Pancreas (tissue), 10 donors: ENCODE measurements at places on chromosomes 12 and 14.

GRCh38 chr14:101965770-101966722 lies 1.7 kb downstream of the DYNC1H1 start:
- DNase-seq = no peak

- no peak for DNase-seq
These were observed 3.1 kb downstream of the GPR33 start for GRCh38 chr14:31484754-31485153.

GRCh38 chr14:105064721-105065143 lies 498 bp downstream of the GPR132 start:
- no peak for DNase-seq

DNA sequence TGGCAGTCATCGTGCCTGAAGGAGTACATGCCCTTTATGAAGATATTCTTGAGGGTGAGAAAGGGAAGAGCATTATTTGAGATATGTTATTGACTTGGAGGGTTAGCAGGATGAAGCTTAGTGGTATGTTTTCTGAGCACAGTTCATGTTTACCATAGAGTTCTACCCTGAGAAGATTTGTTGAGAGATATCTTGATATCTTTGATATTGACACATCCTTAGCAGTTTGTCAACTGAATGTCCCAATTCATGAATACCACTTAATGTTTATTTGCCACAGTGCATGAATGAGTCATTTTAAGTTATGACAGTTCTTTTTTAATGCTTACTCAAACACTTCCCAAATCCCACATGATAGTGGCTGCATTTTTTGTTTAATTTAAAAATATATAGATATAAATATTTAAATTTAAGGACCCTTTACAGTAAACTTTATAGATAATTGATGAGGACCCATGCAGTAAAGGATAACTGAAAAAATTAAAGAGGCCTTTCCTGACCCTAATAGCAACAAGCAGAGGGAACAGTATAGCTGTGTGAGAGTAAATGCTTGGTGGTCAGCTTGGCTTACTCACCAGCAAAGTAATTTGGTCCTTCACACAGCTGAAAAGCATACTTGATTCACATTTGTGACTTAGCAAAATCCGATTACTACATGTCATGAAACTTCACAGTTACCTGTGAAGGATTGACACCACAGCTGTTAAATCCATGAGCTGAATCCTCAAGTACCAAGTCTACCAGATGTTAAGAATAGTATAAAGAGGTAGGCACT lies 25.8 kb downstream of the SLC39A9 start:
- DNase-seq = no peak

DNA sequence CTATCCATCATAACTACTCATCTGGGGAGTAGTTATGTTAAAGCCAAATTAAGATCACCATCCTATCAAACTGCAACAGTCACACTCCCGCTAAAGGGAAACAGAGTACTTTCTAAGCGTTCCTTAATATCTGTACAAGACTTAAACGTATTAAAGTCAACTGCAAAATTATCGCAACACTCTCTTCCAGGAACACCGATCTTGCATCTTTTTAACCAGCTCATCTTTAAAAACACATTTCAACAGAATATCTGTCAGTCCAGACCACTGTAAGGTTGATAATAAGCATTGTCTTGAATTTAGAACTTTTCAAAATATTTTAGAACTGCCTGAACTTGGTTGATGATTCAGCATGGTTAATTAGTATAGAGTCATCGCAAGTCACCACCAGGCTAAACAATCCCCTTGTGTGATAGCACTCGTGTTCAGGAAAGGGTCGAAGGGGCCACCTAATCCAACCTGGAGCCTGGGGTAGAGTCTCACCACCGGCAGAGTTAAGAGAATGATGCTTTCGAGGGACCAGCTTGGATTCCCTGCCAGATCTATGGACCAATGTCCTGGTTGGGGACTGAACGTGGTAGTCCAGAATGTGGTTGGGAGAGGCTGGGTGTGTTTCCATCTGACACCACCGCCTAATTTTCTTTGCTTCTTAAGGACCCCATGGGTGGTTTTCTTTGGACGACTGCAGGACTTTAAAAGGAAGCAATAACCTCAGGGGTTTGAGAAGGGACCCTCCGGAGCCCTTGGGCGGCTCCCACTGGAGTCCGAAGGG lies 890 bp downstream of the SPTLC2 start:
- no peak for DNase-seq
